ENCODE measurements at places on chromosomes 4 and X.

GRCh38 chrX:87516717-87517121, 883 bp upstream of the KLHL4 start:
- no peak for DNase-seq

DNA sequence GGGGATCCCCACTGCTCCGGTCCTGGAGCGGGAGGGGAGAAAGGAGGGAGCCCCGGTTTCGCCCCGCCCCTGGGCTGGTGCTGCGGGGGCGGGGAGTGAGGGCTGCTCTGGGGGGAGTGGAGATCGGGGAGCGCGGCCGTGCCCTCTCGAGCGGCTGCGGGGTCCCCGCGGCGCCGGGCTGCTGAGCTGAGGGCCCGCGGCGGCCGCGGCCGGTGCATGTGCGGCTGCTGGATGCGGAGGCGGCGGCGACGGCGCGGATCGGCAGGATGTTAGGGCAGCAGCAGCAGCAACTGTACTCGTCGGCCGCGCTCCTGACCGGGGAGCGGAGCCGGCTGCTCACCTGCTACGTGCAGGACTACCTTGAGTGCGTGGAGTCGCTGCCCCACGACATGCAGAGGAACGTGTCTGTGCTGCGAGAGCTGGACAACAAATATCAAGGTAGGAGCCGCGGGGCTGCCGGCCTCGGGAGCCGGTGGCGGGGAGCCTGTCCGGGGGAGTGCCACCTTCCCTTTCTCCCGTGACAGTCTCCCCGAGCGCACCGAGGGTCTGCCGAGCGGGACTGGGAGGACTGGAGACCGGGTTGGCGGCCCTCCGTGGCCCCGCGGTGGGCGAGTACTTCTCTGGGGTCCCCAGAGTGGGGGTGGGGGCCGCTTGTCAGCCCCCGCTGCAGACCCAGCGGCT, at the start of gene ING2:
ING2 (plus strand) TSS at position 129 of the 681 bp plus-strand sequence; CDS start at position 267, 138 bp downstream.
- no peak for DNase-seq

DNA sequence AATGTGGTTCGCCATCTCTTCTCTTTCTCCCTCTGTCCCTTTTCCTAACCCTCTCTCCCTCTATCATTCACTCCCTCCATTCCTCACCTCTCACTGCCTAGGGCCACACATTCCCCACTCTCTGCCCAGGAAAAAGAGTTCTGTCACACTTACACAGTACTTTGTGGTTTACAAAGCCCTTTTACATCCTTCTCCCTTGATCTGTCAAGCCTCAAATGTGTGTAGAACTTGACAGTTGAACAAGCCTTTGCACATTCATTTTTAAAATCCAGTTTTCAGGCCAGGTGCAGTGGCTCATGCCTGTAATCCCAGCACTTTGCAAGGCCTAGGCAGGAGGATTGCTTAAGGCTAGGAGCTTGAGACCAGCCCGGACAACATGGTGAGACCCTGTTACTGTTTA, 156.3 kb downstream of the VSIG4 start:
- DNase-seq = no peak

GRCh38 chrX:10486373-10486772, 134.0 kb downstream of the MID1 start:
- DNase-seq = no peak

DNA sequence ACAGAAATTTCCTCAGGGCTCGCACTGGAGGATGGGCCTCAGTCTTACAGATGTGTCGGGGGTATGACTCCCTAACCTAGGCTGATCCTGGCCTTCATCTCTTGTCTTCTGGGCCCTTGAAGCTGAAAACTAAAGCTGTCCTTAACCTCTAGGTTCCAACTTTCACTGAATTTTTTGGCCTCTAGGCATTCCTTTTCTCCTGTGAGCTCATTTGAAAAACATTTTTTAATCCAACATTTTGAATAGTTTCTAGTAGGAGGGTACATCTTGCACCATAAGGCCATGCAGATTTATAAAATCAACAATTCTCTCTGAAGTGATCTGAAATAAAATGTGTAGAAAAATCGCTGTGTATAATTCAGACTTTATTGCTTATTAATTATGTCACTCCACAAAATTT, 19.7 kb downstream of the RWDD4 start:
- no peak for DNase-seq
